ENCODE measurements at places on chromosomes 6 and 20.
A peak's percentile ranks its signal among the peaks of the same experiment; 100 is the strongest.

DNA sequence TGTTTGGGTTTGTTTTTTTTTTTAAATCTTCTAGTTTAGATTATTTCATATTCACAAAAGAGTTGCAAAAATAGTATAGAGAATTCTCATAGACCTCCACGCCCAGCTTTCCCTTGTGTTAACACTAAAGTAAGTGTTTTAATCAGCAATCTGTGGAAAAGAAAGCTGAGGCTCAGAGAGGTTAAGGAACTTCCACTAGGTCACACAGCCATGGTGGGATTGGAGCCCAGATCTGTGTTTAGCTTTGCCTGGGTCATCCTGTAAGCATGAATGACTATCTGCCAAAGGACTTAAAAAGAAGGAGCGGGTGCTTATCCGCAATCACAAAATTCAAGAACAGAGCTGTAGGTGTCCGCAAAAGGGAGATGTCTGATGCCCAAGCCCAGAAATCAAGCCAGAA, 60.5 kb downstream of the EDN3 start:
- no peak for DNase-seq

DNA sequence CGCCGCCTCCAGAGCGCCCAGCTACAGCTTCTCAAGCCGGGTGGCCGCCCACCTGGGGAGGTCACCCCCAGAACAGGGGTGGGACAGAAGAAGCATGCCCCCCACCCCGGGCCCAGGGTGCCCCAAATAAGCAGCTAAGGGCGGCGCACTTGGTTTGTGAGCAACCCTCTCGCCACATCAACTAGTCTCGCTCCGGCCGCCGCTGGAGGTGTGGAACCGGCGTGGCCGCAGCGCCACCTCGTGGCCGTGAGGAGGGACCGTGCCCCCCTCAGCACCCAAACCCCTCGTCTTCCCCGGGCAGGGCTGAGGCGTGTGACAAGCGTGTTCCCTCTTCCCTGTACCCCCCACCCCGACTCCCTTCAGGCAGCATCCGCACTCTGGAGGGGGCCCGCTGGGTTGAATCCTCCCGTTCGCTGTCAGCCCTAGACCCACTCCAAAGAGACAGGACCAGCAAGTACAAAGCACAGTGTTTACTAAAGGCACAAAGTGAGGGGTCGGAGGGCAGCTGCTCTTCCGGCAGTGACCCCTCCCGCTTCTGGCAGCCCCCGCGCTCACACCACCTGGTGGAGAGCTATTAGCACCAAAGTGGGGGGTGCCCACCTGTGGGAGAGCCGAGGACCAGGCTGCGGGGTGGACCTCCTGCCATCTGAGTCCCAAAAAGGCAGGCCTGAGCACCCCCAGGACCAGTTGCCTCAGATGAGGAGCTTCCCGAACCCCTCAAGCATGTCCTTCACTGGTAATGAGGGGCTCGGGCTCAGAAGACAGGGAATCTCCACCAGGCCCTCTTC, 45.4 kb downstream of the MDFI start:
- peak; percentile 80 for DNase-seq

DNA sequence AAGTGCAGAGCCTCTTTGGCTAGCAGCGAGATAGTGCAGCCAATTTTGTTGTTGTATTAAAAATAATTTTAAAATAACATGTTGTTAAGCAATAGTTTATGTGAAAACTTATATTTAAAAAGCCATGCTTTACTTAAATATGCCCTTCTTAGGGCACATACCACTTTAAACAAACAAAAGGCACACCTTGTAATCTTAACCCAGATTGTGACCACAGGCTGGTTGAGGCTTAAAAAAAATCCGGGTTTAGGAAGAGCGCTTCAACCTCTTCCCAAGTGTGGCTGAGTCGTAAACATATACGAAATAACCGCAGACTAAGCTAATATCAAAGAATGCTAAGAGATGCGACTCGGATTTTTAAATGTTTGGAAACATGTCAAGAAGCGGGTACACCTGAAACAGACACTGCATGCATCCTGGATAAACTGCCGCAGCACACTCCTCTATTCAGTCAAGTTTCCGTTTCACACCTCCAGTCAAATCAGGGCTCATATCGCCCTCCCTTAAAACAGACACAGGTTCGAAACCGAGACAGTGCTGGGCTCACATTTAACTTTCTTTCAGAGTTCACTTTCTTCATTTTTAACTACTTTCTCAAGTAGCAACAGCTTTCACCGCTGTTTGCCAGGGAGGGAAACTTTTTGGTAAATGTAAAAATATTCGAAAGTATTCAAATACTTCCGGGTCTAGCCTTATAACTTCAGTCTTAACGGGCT, 1.5 kb downstream of the DEK start:
- peak; percentile 27 for DNase-seq

DNA sequence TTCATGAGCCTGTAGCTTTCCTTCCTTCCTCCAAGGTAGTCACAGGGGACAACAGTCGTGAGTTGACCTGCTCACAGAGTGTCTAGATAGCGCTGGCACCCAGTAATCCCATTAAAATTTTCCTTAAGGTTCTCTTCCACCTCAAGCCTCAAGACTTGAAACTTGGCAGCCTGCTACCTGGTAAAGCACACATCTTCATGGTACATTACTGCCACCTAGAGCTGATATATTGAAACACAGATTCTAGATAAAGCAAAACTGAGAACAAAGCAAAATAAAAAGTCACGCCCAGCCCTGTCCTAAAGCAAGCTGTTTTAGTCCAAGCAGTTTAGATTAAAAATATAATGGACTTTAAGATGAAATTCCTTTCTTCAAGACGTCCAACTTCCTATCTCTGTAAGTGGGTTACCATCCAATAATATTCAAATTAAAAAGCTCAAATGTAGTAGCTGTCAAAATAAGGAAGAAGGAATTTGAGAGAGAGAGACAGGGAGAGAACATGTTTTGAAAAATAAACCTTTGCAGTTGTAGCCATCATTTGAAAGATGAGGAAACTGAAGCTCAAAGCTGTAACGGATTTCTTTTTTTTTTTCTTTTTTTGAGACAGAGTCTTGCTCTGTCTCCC, 50.7 kb upstream of the CD83 start:
- DNase-seq: no peak

DNA sequence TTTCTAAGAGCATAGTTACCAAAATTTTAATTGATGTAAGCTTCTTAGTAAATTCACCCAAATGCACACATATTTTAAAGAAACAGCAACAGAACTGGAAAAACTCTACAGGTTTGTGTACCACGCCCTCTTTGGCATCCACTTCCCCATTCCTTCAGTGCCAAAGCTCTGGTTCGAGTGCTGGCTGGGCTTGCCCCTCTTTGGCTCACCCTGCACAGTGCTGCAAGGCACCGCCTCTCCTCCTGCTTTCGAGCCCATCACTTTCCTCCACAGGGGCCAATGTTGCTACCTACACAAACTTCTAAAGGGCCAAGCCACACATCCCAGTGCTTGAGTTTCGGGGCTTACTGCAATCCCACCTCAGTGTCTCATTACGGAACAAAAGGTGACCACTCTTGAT, 9.6 kb downstream of the LRP11 start:
- no peak for DNase-seq

DNA sequence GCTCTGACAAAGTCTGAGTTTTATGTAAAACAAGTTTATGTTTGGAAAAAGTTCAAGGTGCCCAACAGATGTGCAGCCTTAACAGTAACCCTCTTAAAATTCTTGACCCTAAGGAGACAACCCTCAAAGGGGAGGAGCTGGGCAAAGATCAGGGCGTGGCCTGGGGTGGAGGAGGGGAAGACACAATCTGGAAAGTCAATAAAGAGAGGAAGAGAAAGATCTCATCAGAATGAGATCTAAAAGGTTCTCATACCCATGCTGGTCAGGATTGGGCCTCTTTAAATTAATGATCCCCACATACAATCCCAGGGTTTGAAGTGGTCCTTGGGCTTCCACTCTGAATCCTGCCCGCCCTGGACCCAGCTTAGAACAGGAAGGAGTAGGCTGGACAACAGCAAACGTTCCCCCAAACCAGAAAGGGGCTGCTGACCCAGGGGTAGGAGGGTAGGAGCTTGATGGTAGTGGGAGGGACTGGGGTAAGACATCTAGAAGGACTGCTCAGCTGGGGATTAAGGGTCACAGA, 33.0 kb downstream of the FOXP4 start:
- no peak for DNase-seq

- no peak for DNase-seq
Observed at GRCh38 chr6:140138311-140139010, 764.0 kb upstream of the CITED2 start.

DNA sequence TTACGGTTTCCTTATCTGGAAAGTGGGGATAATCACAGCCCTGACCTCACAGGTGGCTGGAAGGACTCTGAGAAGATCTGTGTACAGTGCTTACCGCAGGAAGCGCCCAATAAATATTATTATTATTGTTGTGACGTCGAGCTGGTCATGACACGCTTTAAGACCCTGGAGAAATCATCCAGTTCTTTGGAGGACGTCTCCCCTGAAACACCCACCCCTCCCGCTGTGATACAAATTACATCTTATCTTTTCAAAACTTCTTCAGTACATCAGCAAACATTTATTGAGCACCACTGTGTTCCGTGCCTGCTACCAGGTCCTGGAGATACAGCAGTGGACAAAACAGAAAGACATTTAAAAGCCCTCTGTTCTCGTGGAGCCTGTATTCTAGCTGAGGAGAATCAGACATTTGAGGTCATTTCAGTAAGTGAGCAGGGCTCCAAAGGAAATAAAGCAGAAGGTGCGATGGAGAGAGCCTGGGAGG, 118.7 kb downstream of the CEBPB start:
- no peak for DNase-seq

DNA sequence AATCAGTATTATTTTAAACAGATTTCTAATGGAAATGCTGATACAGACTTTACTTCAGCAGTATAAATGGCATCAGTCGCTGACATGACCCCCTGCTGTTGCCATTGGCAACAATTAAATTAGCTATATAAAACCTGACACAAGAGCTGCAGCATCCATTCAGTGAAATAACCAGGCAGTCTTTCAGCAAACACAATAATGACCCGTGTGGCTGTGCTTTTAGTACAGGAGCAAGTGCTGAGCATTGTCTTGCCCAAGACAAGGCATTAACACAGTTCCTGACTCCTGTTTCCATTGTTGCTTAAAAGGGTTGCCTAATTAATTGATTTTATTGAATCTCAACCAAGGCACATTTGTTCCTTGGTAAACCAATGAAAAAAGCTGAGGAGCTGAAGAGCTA, 382.1 kb downstream of the HACE1 start:
- no peak for DNase-seq

DNA sequence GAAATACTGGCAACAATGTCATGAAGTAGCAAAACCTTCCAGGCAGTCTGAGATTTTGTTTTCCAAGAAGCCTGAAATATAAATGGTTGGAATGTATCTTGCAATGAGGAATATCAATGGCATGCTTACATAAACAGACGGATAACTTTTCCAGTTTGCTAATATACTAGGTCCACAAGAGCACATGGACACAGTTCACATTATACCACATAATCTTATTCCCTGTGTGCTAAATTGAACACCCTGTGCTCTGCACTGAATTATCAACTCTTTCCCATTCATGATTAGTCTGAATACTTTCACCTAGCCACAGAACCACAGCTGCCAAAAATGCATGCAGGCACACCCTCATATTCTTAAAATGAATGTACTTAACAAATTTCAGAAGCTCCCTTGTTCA, 274.3 kb downstream of the COL12A1 start:
- no peak for DNase-seq

GRCh38 chr6:121884620-121885019, 449.2 kb downstream of the GJA1 start:
- DNase-seq: no peak

DNA sequence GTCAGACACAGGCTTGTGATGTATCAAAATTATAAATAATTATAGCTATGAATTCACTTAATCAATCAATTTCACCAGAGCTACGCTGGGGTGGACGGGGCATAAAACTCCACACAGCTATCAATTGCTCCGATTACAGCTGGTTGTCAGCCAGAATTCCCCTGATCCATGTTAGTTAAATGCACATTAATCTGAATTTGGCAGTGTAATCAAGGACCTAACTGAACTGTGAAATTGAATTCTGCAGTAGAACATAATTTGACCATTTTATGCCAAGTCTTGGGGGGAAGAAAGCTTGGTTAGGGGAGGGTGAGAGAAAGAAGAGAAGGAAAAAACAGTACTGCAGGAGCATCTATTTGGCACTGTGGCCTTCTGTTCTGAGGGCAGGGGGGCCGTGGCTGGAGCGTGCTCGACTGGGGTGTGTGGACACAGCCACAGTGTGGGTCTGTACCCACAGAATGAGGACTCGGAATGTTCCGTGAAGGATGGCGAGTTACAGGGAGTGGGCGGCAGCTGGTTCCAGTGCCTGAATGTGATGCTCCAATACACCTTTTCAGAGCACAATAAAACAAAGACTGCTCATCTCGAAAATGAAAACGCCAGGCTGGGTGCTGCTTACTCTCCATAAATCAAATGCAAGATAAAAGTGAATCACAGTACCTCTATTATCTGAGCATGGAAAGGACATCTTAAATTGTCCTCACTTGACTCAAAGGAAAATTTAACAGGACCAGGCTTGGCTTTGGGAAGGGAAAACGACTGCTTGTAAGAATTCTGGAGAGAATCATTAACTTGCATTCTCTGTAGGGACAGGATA, 59.2 kb downstream of the LAMP5 start:
- DNase-seq: no peak

DNA sequence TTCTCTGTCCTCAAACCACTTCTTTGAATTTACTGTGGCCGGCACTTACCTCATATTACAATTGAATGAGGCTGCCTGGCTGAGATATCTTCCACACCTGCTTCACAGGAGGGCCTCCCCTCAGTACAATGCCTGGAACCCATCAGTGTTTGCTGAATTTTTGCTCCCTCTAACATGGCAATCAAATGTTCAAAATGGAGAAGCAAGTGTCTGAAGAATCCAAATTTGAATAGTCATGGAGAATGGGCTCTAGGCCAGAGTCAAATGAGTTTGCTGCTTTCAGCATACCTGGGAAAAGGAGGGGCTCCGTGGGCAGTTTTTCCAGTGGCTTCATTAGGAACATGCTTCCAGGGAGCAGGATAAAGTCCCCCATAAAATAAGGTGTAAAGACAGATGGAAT, 564.8 kb downstream of the UTRN start:
- no peak for DNase-seq

- no peak for DNase-seq
Observed at GRCh38 chr6:161721511-161721910, 447.6 kb upstream of the AGPAT4 start.

DNA sequence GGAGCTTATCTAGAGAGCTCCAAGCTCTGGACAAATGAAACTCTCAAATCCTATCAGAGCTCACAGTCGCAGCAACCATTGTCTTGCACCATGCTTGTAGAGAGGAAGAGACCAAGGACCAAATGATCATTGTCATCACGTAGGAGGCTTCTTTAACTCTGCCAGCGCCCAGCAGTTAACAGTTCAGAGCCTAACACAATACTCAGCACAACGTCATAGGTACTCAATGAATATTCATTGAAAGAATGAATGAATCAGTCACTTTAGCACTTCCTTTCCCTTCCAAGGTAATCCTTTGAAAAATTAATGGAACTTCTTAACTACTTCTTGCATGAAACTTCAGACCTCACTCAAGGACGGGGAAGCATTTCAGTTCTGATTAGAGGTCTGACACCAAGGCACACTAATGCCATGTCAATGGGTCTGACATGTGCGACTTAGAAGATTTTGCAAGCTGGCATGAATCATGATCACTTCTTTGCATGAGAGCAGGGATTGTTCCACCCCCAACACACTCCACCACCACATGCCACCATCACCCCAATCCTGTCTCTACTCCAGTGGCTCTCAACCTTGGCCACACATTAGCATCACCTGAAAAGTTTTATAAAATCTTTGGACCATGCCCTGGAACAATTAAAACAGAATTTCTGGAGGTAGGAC, 45.1 kb downstream of the KHDC1L start:
- no peak for DNase-seq
